ENCODE measurements at places on chromosomes 6 and 20.

DNA sequence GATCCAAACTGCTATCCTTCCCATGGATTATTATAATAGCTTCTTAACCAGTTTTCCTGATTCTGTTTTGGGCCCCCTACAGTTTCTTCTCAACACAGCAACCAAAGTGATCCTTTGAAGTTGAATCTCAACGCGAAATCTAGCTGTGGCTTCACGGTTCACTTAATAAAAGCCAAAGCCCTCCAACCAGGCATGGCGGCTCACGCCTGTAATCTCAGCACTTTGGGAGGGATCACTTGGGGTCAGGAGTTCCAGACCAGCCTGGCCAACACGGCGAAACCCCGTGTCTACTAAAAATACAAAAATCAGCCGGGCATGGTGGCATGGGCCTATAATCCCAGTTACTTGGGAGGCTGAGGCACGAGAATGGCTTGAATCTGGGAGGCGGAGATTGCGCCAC, 3.3 kb downstream of the RMND1 start:
- DNase-seq, result no peak

GRCh38 chr20:57653546-57653900, 33.3 kb upstream of the ZBP1 start:
- DNase-seq, result no peak

DNA sequence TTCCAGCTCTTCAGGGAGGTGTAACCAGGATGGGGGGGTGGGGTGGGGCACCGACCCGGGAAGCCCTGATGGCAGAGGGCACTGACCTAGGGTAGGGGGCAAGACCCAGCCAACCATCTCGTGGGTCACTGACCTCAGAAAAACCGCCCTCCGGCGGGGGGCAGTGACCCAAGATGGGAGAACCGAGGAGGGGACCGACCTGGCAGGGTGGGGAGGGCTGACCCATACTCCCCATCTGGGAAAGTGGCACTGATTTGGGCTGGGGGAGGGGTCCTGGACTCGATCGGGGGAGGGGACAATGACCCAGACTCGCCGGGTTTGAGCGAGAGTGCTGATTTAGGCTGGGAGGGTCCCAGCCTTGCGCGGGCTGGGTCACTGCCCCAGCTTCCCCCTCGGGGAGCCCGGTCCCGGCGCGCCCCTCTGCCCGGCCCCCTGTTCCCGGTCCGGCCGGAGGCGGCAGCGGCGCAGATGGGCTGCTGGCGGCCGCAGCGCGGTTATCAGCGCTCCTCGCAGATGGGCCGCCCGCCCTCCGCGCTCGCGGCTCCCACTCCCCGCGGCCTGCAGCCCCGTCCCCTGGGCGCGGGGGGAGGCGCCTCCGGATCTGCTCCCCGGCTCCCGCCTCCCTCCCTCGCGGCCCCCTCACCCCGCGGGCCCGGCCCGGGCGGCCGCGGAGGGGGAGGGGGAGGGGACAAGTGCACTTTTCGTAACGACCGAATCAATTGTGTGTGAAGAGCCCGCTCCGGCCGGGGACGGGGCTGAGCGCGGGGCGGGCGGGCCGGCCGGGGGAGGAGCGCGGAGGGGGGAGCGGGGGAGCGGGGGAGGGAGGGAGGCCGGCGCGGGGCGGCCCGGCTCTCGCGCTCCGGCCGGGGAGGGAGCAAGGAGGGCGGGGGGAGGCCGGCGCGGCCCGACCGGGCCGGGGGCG, 2.2 kb downstream of the NOL4L start:
- DNase-seq, result no peak

DNA sequence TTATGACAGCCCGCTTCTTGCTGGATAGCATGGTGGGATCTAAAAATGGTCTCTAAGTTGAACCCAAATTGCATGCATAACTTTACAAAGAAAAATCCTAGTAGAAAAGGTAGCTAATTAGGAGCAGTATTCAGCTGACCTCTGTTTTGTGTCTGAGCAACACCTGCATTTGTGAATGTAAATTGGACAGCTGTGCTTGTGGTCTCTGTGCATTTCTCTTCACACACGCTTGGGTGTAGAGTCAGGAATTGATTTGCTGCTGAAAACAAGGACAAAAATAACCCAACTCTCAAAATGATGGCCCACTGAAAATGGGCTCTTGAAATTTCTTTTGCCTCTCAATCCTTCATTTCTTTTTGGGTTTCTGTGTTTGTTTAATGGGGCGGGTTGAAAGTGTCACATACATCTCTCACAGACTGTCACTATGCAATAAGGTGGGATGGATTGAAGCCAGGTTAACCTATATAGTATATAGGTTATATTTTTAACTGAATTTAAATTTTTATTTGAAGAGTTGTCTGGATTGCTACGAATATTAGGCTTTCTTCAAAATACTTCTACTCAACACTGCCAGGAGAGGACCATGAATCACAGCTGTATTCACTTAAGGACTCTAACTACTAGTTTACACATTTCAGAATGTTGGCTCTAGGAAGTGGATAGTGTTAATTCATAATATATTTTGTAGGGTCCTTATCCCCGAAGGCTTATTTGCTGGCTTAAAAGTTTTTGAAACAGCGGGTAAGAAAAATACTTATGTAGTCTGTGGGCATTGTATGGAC, 46.5 kb downstream of the SOBP start:
- DNase-seq, result no peak

- no peak for DNase-seq
Measured at GRCh38 chr6:116335612-116336215, 35.0 kb upstream of the DSE start.

GRCh38 chr6:149891259-149891658, 6.7 kb downstream of the RAET1E start:
- no peak for DNase-seq

DNA sequence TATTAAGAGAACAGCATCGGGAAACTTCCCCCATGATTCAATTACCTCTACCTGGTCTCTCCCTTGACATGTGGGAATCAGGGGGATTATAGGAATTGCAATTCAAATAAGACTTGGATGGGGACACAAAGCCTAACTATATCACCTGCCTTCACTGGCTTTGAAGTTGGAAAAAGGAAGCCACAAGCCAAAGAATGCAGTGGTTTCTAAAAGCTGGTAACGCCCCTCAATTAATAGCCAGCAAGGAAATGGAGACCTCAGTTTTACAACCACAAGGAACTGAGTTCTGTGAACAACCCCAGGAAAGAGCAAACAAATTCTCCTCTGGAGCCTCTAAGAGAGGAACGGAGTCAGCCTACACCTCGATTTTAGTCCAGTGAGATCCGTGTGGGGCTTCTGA, 244.1 kb downstream of the TFAP2A start:
- DNase-seq, result no peak

DNA sequence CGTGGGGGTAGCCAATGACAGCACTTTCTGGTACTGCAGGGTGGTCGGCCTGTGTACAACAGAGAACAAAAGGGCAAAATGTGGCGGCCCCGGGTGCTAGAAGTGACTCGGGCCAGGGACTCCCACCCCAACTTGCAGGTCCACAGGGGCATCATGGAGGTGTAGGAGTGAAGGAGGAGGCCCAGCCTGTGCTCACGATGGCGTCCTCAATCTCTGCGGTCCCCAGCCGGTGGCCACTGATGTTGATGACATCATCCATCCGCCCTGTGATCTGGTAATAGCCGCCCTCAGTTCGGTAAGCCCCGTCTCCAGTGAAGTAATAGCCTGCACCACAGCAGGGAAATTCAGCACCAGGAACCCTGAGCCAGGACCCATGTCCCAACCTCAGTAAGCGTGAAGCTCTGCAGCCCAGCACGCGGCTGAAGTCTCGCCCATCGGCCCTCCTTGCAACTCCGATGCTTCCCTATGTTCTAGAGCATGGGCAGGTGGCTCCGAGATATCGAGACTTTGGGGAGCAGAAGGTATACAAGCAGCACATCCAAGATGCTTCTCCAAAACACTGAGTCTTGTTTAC, 20.2 kb upstream of the APMAP start:
- DNase-seq, result no peak

DNA sequence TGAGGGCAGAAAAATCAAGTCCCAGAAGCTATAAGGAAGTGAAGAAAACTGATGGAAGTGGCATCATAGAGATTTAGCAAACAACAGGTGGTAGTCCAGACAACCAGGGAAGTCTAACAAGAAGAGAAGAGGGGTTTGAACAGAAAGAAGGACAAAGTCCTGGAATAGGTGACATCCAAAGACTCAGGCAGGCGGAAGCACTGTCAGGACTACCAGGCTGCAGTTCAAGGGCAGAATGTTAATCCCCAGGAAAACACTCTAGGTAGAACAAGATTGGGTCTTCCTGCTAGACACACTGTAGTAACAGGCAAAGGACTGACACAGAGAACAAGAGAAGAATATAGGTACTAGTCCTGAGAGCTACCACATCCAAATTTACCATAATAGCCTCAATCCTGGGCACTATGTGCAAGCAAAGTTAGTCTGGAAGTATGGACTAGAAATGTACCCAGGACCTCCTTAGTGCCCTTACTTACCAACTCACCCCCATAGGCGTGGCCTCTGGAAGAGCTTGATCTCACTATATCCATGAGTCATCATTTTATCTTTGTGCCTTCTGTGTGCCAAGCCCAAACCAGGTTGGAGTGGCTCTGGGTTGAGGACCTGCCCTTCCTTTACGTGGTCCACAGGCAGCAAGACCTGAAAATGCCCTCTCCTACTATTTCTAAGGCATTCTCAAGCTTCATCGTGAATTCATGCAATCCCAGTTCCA, 2.2 kb upstream of the EPB41L2 start:
- DNase-seq, result no peak

DNA sequence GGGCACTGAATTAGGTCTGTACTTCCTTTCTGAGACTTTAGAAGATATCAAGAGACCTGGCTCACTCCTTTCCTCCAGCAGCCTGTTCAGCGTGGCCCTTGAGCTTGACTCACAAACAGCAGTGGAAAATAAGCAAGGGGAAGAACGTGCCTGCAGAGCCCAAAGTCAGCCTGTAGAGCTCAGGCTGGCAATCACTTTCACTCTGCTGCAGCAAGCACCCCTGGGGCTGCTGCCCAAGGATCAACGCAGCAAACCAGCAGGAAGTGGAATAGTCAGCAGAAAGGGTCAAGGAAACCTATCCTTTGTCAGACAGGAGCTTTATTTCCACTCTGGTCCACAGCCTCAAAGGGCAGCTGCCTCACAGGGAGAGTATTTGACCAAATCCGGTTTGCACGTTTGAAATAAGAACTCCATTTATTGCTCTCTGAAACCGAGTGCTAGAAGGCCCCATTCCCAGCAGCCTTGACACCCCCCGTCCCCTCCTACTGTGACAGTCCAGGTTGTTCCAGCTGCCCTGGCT, 77.4 kb downstream of the PRDM1 start:
- no peak for DNase-seq
